ENCODE measurements at places on chromosomes 16 and 17.
A peak's percentile ranks its signal among the peaks of the same experiment; 100 is the strongest.

- DNase-seq: no peak
Observed at GRCh38 chr16:86455640-86456039, 54.7 kb upstream of the FOXF1 start.

- DNase-seq: no peak
Observed at GRCh38 chr17:79413611-79414010, 197.2 kb downstream of the RBFOX3 start.

- DNase-seq: peak; percentile 72
Observed at GRCh38 chr17:65198653-65199382, 61.6 kb downstream of the RGS9 start.

DNA sequence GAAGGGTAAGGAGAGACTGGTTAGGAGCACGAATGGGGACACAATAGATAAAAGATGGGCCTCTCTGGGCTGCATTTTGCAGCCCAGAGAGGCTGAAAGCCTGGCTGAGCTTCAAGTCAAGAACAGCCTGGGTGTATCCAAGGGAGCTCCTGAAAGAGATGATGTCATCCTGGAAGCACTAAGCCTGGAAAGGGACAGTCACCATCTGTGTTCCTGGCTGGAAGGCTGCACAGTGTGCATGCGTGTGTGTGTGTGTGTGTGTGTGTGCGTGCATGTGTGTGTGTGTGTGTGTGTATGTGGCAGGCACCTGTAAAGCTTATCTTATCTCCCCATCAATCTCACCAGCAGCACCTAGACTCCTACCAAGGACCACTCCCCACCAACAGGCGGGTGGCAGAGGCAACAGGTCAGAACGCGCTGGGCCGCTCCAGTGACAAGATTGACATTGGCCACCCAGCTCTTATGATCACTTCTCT lies 44.1 kb downstream of the COG7 start:
- no peak for DNase-seq

- no peak for DNase-seq
Observed at GRCh38 chr16:79098907-79099306, 501.6 kb downstream of the MAF start.

DNA sequence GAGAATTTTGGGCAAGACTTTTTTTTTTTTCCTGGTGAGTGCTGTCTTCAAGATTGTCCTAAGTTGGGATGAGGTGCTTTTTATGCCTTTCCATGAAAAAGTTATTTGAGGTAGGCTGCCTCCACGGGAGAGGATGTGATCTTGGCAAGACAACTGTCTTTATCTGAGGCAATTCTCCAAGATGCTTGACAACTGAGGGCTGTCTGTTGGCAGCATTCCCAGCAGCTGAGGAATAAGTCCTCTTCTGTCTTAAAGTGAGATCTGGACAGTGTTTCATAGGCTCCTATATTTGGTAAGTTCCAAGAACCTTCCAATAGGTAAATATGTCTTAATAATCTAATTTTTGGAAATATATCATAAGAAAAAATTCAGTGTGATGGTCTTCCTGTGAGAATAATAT lies 662.0 kb downstream of the CDH11 start:
- no peak for DNase-seq

GRCh38 chr17:66098040-66098439 lies 93.9 kb downstream of the CEP112 start:
- DNase-seq: no peak

GRCh38 chr16:30628628-30629540 lies 18.7 kb upstream of the ZNF689 start:
- DNase-seq: peak; percentile 70
